Activated CD8-positive, alpha-beta T cell treated with anti-CD3 and anti-CD28 coated beads, Interleukin-2, amount 10 ng/mL, durations not matched to agents 7 days and 5 days (primary cell): ENCODE measurements at places on chromosomes 7 and 10. TPM values are rescaled to one million over a fixed set of nuclear protein-coding genes. Genes with fewer than 3 reads are reported as not detected.

ASB10 gene
- total RNA-seq: not detected

CTTNBP2 gene
- not detected for total RNA-seq

TRPV5 gene
- total RNA-seq: not detected

MYH16 gene
- total RNA-seq: not detected

HMX3 gene
- not detected for total RNA-seq

PNLIP gene
- total RNA-seq: not detected

TRIM50 gene
- not detected for total RNA-seq

RPEL1 gene
- not detected for total RNA-seq

LRRC4 gene
- 0.50 TPM for total RNA-seq

COL28A1 gene
- not detected for total RNA-seq

EVX1 gene
- total RNA-seq: not detected

NPY gene
- total RNA-seq: not detected

DNA sequence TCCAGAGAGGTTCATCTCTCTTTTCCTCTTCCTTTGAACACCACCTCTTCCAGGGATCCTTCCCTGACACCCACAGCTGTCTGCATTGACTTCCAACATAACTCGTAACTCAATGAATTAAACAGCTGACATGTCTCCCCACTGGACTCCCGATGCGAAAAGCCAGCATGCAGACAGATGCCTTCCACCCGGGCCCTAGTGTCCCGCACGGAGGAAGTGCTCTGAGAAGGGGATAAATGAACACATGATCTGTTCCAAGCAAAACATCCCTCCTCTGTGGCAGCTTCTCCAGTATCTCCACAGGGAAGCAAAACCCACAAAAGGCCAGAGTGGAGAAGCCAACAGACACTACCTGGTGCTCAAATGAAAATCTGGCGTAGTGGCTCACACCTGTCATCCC is 28.3 kb downstream of the OGDHL start:
- H3K4me1 ChIP-seq: no peaks in the 10 kb centered on the region
- H3K27me3 ChIP-seq: peaks cover 3% of the 10 kb centered on the region
- no peaks in the 10 kb centered on the region for H3K36me3 ChIP-seq
- H3K4me3 ChIP-seq: no peak overlapping the region
- no peak overlapping the region for H3K27ac ChIP-seq
- no peak for DNase-seq

DNA sequence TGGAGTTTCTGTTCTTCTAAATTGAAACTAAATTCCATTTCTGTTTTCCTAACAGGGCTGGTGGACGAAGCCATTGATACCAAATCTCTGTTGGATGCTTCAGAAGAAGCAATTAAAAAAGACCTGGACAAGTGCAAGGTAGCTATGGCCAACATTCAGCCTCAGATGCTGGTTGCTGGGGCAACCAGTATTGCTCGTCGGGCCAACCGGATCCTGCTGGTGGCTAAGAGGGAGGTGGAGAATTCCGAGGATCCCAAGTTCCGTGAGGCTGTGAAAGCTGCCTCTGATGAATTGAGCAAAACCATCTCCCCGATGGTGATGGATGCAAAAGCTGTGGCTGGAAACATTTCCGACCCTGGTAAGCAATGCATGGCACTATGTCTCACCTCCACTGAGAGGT is 45.6 kb downstream of the AP3M1 start:
- peaks cover 49% of the 10 kb centered on the region for H3K36me3 ChIP-seq
- no peaks in the 10 kb centered on the region for H3K4me1 ChIP-seq
- H3K27ac ChIP-seq: no peak overlapping the region
- DNase-seq: no peak

DNA sequence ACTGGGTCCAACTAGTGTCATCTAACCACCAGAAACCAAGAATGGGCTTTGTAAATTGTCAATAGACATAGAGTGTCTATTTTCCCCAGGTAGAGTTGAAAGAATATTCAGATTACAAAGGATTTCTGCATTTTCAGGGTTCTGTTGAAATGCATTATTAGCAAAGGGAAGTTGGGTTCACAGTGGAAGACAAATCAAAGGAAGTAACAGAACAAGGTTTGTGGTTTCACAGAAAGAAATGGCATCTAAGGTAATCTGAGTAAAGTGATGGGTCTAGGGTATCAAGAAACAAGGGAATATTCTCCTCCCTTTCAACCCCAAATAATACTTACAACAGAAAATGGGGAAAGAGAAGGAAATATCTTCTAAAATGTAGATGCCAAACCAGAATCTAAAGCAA is 25.8 kb downstream of the CEP41 start:
- H3K27ac ChIP-seq: peak overlapping the region; percentile 72
- peaks cover 47% of the 10 kb centered on the region for H3K36me3 ChIP-seq
- no peaks in the 10 kb centered on the region for H3K27me3 ChIP-seq
- peaks cover 69% of the 10 kb centered on the region for H3K4me1 ChIP-seq
- DNase-seq: no peak

DNA sequence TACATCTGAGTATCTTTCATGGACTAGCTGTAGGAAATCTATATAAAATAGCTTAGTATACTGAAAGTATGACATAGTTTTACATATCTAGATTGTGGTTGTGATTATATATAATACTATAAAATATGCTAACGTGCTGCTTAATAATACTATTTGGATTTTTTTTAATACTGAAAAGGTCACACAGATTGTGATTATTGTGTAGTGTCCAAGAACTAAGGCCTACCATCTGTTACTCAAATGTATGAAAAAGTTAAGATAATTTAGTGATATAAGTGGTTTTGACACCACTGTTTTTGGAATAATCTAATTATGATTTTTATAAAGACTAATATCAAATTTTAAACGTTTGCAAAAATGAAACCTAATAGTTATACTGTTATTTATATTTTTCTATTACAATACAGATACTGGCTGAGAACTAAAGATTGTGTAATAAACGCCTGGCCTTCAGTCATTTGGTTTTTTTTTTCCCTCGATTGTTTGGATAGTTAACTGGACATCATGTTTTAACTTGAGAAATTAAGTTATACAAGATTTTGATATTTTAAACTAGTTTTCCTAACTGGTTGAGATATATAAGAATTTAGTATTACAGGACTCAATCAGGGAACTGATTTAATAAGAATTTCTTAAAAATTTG is 12.6 kb downstream of the PTEN start:
- no peak overlapping the region for H3K27ac ChIP-seq
- no peak overlapping the region for H3K4me3 ChIP-seq
- H3K4me1 ChIP-seq: peaks cover 26% of the 10 kb centered on the region
- H3K36me3 ChIP-seq: peaks cover 52% of the 10 kb centered on the region
- H3K27me3 ChIP-seq: no peaks in the 10 kb centered on the region

DNA sequence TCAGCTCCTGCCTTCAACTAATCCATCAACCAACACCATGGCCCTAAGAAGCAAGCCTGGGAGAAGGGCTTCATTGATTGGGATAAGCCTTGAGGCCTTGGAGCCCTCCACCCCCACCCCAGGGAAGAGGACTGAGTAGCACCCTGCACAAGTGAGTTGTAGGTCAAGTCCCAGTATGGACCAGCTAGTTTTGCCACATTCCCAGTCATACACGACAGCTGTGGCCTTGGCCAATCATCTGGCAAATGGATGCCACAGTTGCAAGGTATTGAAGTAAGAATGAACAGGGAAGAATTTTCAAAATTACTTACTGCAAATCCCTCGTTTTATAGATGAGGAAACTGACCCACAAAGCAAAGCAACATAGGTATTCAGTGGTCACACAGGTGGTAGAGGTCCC is 109.7 kb downstream of the STRA8 start:
- H3K4me1 ChIP-seq: no peaks in the 10 kb centered on the region
- H3K4me3 ChIP-seq: no peak overlapping the region
- no peaks in the 10 kb centered on the region for H3K36me3 ChIP-seq
- no peak for DNase-seq
- H3K27me3 ChIP-seq: peaks cover 4% of the 10 kb centered on the region

GRCh38 chr7:23183279-23184012 is 1.6 kb downstream of the NUP42 start:
- peaks cover 33% of the 10 kb centered on the region for H3K36me3 ChIP-seq
- peak overlapping the region; percentile 100 for H3K27ac ChIP-seq
- peak overlapping the region; percentile 92 for H3K4me3 ChIP-seq
- H3K27me3 ChIP-seq: peaks cover 4% of the 10 kb centered on the region

- no peak overlapping the region for H3K4me3 ChIP-seq
- H3K36me3 ChIP-seq: no peaks in the 10 kb centered on the region
- H3K4me1 ChIP-seq: peaks cover 12% of the 10 kb centered on the region
These were observed 52.9 kb downstream of the NEURL1 start for GRCh38 chr10:103546401-103546800.

DNA sequence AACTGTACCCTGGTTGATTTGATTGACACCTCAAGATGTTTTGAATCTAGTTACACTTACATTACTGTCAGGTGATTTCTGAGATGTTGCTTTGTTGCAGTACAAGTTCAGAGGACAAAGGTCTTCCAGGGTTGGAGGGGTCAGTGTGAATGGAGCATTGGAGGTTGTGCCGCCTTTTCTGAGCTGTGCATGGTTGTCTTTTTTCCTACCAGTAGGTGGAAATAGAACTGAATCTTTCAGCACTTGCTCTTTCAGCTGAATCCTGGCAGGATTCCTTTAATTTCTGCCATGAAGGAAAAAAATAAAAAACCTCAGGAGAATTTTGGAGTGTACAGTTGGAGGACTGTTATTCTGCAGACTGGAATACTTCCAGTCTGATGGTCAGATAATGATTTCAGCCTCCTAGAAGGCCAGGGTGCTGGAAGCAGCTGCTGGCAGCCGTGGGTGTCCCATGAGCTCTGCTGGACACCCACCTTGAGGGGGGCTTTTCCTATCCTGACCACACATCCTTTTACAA is 82.7 kb downstream of the PLCE1 start:
- H3K4me1 ChIP-seq: no peaks in the 10 kb centered on the region
- H3K36me3 ChIP-seq: no peaks in the 10 kb centered on the region
- no peak for DNase-seq

DNA sequence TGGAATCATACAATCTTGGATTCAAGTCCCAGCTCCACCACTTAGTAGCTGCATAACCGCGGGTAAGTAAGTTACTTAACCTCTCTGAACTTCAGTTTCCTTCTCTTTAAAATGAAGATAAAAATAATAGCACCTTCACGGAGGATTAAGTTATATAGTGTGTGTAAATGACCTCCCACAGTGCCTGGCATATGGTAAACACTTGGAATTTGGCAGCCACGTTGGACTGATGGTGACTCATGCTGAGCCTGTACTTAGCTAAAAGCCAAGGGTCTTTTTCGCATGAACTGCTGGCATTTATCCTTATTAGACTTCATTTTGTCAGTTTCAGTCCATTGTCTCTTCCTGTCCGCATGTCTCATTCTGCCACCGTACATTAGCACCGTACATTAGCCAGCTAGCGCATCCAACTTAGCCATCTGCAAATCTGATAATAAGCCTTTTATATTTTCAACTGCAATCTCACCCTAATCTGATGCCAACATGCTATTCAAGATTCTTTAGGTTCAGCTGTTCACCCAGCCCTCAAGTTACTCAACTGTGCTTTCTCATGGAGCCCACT is 11.2 kb downstream of the SLC13A4 start:
- H3K27ac ChIP-seq: no peak overlapping the region
- no peaks in the 10 kb centered on the region for H3K36me3 ChIP-seq
- no peaks in the 10 kb centered on the region for H3K4me1 ChIP-seq
- H3K27me3 ChIP-seq: peaks cover 14% of the 10 kb centered on the region

DNA sequence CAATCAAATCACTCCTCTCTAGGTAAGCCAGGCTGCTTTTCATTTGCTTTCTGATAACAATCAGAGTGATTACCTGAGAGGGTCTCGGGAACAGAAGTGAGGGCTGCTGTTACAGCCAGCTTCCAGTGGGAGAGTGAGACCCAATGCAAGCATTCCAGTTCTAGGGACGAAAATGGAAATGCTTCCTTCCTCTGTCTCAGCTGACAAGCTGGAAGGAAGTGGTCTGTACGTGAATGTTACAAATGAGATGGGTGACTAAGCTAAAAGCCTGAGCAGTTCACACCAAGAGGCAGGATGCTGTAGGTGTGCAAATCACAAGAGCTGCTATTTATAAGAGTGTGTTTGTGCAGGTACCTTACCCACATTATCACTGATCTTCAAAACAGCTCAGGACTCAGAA is 772.4 kb downstream of the GRID1 start:
- peaks cover 8% of the 10 kb centered on the region for H3K4me1 ChIP-seq
- no peak for DNase-seq
- no peak overlapping the region for H3K27ac ChIP-seq
- H3K4me3 ChIP-seq: no peak overlapping the region

DNA sequence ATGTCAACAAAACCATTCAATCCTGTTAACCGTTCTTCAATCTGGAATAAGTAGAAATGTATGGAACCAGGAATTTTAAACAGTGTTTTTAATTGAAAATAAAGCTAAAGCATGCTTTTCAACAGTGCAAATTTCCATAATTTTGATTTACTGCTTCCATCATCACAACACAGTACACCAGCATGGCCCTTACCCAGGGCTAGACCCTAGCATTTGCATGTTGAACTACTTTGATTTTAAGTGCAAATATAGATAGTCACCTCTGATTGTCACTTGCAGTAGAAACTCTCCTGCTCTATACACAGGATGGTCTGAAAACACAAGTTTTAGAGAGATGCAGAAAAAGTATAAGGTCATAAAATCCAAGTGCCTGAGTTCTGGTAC is 12.1 kb downstream of the SKIDA1 start:
- H3K27me3 ChIP-seq: peaks cover 67% of the 10 kb centered on the region
- no peak overlapping the region for H3K27ac ChIP-seq
- no peaks in the 10 kb centered on the region for H3K36me3 ChIP-seq
- H3K4me1 ChIP-seq: peaks cover 17% of the 10 kb centered on the region

DNA sequence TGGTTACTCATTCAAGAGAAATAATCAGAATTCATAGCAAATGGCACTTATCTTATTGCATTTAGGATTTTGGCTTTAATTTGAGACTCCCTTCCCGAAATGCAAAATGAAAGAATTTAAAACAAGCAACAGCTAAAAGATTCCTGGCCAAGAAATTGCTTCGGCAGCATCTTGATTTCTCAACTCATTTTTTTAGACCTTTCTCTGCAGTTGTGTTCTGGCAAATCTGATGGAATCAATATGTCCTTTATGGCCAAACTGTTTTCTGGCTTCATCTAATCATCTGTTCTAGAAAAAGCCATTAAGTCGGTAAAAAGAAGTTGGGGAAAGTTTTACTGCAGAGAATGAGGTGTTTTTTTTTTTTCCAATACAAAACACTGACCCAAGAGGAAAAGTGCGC is 172.1 kb downstream of the SLC16A9 start:
- H3K27ac ChIP-seq: no peak overlapping the region
- no peaks in the 10 kb centered on the region for H3K4me1 ChIP-seq
- H3K36me3 ChIP-seq: no peaks in the 10 kb centered on the region

GRCh38 chr10:31582365-31583052 is 263.5 kb downstream of the ZEB1 start:
- peaks cover 9% of the 10 kb centered on the region for H3K4me1 ChIP-seq
- H3K27ac ChIP-seq: no peak overlapping the region
- H3K27me3 ChIP-seq: peaks cover 2% of the 10 kb centered on the region
- no peak for DNase-seq

GRCh38 chr10:67770537-67770936 is 67.5 kb downstream of the DNAJC12 start:
- no peaks in the 10 kb centered on the region for H3K27me3 ChIP-seq
- peaks cover 13% of the 10 kb centered on the region for H3K36me3 ChIP-seq
- peak overlapping the region; percentile 32 for H3K4me3 ChIP-seq
- H3K4me1 ChIP-seq: peaks cover 63% of the 10 kb centered on the region
- H3K27ac ChIP-seq: peak overlapping the region; percentile 95
- no peak for DNase-seq
